ENCODE measurements at places on chromosomes 11 and 22. TPM values are rescaled to one million over a fixed set of nuclear protein-coding genes. Genes with fewer than 3 reads are reported as not detected.

HBB gene
- 77.3 TPM for total RNA-seq

PRR33 gene
- 0.50 TPM for total RNA-seq

OR56A1 gene
- not detected for total RNA-seq

FGF19 gene
- total RNA-seq = not detected

TRIM51 gene
- total RNA-seq = not detected

POLR3H gene
- total RNA-seq = 34.0 TPM

ALDH3B1 gene
- total RNA-seq = 6.2 TPM

OR9Q1 gene
- not detected for total RNA-seq

PNPLA5 gene
- total RNA-seq = not detected

NXPE2 gene
- total RNA-seq = 0.15 TPM

APOL6 gene
- total RNA-seq = 23.0 TPM

KCNJ1 gene
- not detected for total RNA-seq

GDPD5 gene
- total RNA-seq = 12.3 TPM

INSC gene
- 0.41 TPM for total RNA-seq

CRYBB2 gene
- total RNA-seq = 0.29 TPM

POU2F3 gene
- not detected for total RNA-seq

DMC1 gene
- total RNA-seq = 1.4 TPM

BBOX1 gene
- total RNA-seq = 0.29 TPM

RAB36 gene
- 1.3 TPM for total RNA-seq

MPZL2 gene
- total RNA-seq = 11.6 TPM

PATE4 gene
- total RNA-seq = not detected

MMP12 gene
- total RNA-seq = not detected

MPZL3 gene
- 1.0 TPM for total RNA-seq

OR5A1 gene
- not detected for total RNA-seq

CRYBB3 gene
- total RNA-seq = not detected

MMP20 gene
- total RNA-seq = not detected

YAP1 gene
- 67.5 TPM for total RNA-seq

FAM227A gene
- 0.44 TPM for total RNA-seq

PGA5 gene
- 0.58 TPM for total RNA-seq

P2RY2 gene
- total RNA-seq = 16.5 TPM

LDHAL6A gene
- total RNA-seq = not detected

ADAMTS15 gene
- 29.8 TPM for total RNA-seq

FOLR3 gene
- 2.2 TPM for total RNA-seq

CELSR1 gene
- 8.1 TPM for total RNA-seq

MUC5AC gene
- total RNA-seq = not detected

SERHL2 gene
- 2.1 TPM for total RNA-seq

ST14 gene
- 2.9 TPM for total RNA-seq

CCDC73 gene
- total RNA-seq = not detected

KLHDC7B gene
- total RNA-seq = 0.15 TPM

Measured in left cardiac atrium (tissue), 4 donors.